ENCODE measurements at places on chromosomes 2 and 18. TPM values are rescaled to one million over a fixed set of nuclear protein-coding genes. Genes with fewer than 3 reads are reported as not detected.

GRCh38 chr2:61758159-61758558 lies 95.7 kb downstream of the FAM161A start:
- no peaks in the 10 kb centered on the region for H3K36me3 ChIP-seq
- H3K27ac ChIP-seq = no peak overlapping the region
- no peaks in the 10 kb centered on the region for H3K27me3 ChIP-seq
- peaks cover 11% of the 10 kb centered on the region for H3K4me1 ChIP-seq

GRCh38 chr2:1892529-1893250 lies 148.4 kb upstream of the PXDN start:
- DNase-seq = no peak
- no peak overlapping the region for H3K27ac ChIP-seq
- H3K4me1 ChIP-seq = no peaks in the 10 kb centered on the region
- H3K4me3 ChIP-seq = no peak overlapping the region

DNA sequence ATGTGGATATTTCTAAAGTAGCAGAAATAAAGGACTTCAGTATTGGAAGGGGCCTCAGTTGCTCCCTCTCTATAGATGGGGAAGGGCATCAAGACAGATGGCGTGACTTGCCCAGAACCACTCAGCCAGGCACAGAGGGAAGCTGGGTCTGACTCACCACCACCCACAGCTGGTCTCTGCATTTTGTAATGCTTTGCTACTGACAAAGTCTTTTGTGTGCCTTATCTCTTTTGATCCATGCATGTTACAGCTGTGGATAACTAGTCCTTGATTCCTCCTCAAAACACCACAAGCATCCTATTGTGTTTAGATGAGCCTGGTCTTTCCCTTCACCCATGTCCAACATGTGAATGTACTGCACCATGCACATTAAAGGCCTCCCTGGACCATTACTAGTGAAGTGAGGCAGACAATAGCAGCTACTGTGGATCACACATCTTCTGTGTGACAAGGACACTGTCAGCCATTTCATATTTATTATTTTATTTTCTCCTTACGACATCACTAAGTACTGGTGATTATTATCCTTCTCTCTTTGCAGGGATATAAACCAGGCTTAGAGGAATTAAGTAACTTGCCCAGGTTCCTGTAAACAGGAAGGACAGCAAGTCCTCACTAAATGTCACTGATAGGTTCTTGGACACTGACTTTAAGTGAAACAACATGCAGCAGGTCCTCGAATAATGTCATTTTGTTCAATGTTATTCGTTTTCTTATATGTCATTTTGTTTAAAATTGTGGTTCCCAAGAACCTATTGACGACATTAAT lies 29.6 kb upstream of the IL37 start:
- peaks cover under 1% of the 10 kb centered on the region for H3K27me3 ChIP-seq
- no peak overlapping the region for H3K4me3 ChIP-seq

DNA sequence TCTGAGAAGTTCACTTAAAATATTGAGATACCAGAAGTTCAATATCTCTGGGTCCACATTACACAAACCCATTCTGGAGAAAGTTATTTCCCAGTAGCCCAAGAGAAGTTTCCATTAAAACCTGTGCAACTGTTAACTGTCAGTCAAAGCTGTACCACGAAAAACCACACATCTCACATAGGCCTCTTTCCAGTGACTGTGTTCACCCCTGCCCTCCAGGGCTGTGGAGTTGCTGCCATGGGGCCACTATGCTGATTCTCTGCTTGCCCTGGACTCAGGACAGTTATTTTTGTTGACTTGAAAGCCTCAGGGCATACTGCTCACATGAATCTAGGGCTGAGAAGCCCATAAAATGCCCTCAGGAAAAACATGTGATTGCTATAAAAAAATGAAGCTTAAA lies 153.8 kb downstream of the PIEZO2 start:
- H3K36me3 ChIP-seq = no peaks in the 10 kb centered on the region
- no peak overlapping the region for H3K4me3 ChIP-seq
- no peaks in the 10 kb centered on the region for H3K27me3 ChIP-seq
- peaks cover 5% of the 10 kb centered on the region for H3K4me1 ChIP-seq
- no peak overlapping the region for H3K27ac ChIP-seq

GRCh38 chr2:20135631-20136050 lies 84.2 kb upstream of the LAPTM4A start:
- no peaks in the 10 kb centered on the region for H3K4me1 ChIP-seq
- H3K4me3 ChIP-seq = no peak overlapping the region
- peaks cover 6% of the 10 kb centered on the region for H3K27me3 ChIP-seq
- no peaks in the 10 kb centered on the region for H3K36me3 ChIP-seq
- H3K27ac ChIP-seq = no peak overlapping the region
- peak; percentile 56 for DNase-seq

DNA sequence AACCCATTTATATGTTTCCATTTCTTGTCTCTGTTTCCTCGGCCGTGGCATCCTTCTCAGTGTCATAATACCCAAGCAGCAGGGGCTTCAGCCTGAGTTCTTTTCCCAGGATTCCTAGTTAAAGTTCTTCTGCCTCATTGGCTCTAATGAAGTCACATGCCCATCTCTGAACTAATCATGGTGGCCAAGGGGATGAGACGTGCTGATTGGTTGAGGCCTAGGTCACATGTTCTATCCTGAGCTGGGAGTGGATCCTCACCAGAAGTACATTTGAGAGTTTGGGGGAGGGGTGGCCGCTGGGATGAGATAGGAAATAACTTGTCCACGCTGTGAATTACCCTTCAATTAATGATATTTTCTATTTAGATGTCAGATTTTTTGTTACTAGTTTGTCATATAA lies 3.8 kb upstream of the UGT1A5 start:
- no peaks in the 10 kb centered on the region for H3K36me3 ChIP-seq
- peaks cover 11% of the 10 kb centered on the region for H3K27me3 ChIP-seq
- no peak overlapping the region for H3K4me3 ChIP-seq
- DNase-seq = no peak
- no peak overlapping the region for H3K27ac ChIP-seq

DNA sequence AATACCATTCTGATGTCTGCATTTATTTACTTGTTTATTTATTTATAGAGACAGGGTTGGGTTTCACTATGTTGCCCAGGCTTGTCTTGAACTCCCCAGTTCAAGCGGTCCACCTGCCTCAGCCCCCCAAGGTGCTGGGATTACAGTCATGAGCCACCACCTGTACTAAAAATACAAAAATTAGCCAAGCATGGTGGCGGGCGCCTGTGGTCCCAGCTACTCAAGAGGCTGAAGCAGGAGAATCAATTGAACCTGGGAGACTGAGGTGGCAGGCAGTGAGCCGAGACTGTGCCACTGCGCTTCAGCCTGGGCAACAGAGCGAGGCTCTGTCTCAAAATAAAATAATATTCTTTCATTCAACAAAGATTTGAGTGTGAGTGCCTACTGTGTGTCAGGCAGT lies 2.0 kb upstream of the ATP8B1 start:
- no peak for DNase-seq
- no peak overlapping the region for H3K4me3 ChIP-seq
- no peaks in the 10 kb centered on the region for H3K36me3 ChIP-seq
- H3K27ac ChIP-seq = no peak overlapping the region
- peaks cover 56% of the 10 kb centered on the region for H3K27me3 ChIP-seq

- no peak for DNase-seq
- no peak overlapping the region for H3K27ac ChIP-seq
- H3K36me3 ChIP-seq = no peaks in the 10 kb centered on the region
Observed at GRCh38 chr2:182020286-182021070, 34.8 kb downstream of the PPP1R1C start.

GRCh38 chr18:25033747-25034471 lies 318.1 kb downstream of the ZNF521 start:
- DNase-seq = no peak
- H3K4me3 ChIP-seq = no peak overlapping the region
- no peaks in the 10 kb centered on the region for H3K27me3 ChIP-seq

DNA sequence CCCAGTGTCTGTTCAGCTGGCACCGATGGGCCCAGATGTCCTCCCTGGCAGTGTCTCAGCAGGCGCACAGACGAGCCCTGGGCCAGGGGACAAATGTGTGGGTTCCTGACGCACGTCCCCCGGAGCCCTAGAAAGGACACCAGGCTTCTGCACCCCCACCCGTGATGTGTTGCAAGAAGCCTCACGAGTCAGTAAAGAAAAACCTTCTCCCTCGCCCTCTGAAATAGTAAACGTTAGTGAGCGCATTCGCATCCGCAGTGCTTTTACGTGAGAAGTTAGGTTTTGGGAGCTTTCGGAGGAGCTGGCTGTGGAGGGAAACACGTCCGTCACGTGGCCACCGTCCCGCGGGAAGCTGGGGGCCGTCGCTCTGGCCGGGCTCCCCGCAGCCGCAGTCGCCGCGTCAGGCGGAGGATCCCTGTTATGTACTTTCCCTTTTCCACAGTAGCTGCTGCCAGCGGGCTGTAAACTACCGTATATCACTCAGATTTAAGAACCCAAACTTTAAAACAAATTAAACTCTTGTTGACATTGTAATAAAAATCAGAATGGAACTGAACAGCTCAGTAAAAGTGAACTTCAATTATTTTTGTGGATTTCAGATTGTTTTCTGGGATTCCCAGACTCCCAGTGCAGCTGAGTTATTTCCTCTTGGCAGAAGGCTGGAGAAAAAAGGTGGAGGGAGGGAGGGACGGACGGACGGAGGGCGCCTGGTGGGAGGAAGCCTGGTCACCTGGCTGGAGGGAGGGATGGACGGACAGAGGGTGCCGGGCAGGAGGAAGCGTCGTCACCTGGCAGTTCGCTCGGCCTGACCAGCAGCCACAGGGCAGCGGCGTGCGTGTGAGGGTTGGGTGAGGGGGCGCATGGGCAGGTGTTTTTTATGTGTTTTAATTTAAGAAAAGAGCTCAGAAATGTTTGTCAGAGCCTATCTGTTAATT lies 112.1 kb downstream of the NFATC1 start:
- peaks cover 6% of the 10 kb centered on the region for H3K36me3 ChIP-seq
- H3K4me3 ChIP-seq = peak overlapping the region; percentile 43
- peaks cover 41% of the 10 kb centered on the region for H3K4me1 ChIP-seq
- H3K27me3 ChIP-seq = no peaks in the 10 kb centered on the region
- peak overlapping the region; percentile 82 for H3K27ac ChIP-seq

GRCh38 chr2:229591611-229592010 lies 122.7 kb downstream of the DNER start:
- no peak for DNase-seq
- H3K27me3 ChIP-seq = peaks cover 12% of the 10 kb centered on the region
- H3K27ac ChIP-seq = no peak overlapping the region
- H3K4me1 ChIP-seq = no peaks in the 10 kb centered on the region

- DNase-seq = no peak
- H3K4me1 ChIP-seq = peaks cover 10% of the 10 kb centered on the region
- no peak overlapping the region for H3K27ac ChIP-seq
- H3K36me3 ChIP-seq = no peaks in the 10 kb centered on the region
- H3K27me3 ChIP-seq = peaks cover 4% of the 10 kb centered on the region
- H3K4me3 ChIP-seq = no peak overlapping the region
Observed at GRCh38 chr2:144370937-144371584, 148.9 kb downstream of the ZEB2 start.

DNA sequence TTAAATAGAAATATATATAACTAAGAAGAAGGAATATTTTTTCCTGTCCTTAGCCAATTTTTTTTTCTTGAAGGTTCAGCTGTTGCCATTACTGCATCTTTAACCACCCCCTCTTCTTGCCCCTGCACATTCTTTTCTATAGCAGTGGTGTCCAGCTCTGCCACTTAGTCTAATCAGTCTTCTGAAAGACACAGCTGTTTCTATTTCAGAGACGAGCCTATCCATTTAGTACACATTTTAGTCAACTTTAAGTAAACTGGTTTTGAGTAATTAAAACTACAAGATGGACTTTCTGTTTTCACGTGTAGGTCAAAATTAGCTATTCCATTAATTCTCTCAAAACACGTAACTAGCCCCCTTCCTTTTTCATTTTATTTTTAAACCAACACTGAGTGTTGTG lies 21.0 kb downstream of the SPOPL start:
- no peak overlapping the region for H3K4me3 ChIP-seq
- no peak for DNase-seq
- peaks cover 22% of the 10 kb centered on the region for H3K4me1 ChIP-seq
- peaks cover 2% of the 10 kb centered on the region for H3K27me3 ChIP-seq

DNA sequence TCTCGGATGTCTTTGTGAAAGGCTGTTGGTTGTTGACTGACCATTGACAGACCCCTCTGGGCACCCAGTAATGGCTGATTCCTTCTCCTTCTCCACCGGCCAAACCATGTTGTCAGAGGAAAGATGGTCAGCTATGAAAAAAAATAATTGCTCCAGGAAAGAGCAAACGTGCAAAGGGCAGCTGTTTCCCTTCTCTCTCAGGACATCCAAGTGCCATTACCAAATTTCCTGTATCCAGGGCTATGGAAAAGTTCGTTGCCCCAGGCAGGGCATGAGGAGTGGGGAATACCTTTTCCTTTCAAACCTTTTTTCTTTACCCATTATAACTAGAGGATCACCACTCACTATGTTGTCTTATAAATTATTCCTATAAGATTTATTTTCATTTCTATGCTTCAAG lies 321.5 kb upstream of the HNRNPA3 start:
- H3K4me3 ChIP-seq = no peak overlapping the region
- DNase-seq = no peak
- H3K27me3 ChIP-seq = peaks cover 3% of the 10 kb centered on the region
- H3K4me1 ChIP-seq = peaks cover 4% of the 10 kb centered on the region

DNA sequence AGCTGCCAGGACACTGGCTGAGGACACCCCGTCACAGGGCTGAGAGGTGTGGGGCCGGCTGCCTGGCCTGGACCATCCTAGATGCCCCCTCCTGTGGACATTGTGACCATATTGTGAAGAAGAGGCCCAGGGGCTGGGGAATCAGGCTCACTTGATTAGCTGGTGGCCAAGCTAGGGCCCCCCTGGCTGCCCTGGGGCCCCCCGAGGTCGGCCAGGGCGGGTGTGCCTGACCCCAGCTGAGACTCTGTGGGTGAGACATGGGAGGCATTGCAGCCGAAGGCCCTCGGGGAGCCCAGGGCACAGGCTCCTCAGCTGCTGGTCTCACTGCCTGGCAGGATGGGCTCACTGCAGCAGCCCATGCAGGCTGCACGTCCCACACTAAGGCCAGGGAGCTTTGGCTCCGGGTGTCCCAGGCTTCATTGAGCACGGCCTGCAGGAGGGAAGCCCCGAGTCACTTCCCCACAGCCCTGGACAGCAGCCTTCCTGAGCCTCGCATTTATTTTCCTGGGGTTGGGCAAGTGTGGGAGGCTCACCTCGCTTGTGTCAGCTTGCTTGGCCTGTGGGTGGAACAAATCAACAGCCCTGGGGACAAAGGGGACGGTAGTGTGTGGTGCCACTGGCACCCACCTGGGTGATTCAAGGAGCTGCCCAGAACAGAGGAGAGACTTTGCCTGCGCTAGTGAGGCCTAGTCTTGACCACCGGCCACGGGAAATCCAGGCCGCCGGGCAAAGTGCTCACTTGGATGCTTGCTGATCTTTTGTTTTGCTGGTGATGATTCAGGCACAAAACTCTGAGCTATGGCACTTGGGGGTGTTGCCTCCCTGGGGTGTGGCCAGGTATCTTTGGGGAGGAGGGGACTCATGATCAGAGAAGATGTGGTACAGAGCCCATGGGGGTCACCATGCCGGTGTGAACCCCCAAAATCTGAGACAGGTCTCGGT lies 1.3 kb downstream of the GAL3ST2 start:
- H3K27ac ChIP-seq = no peak overlapping the region
- no peak overlapping the region for H3K4me3 ChIP-seq
- peak; percentile 12 for DNase-seq
- peaks cover 1% of the 10 kb centered on the region for H3K4me1 ChIP-seq
- H3K36me3 ChIP-seq = no peaks in the 10 kb centered on the region

- no peaks in the 10 kb centered on the region for H3K4me1 ChIP-seq
- H3K27me3 ChIP-seq = no peaks in the 10 kb centered on the region
- no peak for DNase-seq
- no peak overlapping the region for H3K27ac ChIP-seq
Observed at GRCh38 chr2:11896386-11896785, 150.0 kb downstream of the LPIN1 start.

The CD207 gene
- not detected for total RNA-seq

The RND3 gene
- not detected for total RNA-seq

The DSC3 gene
- total RNA-seq = not detected

The SEPTIN2 gene
- total RNA-seq = 247 TPM
